ENCODE measurements at places on chromosomes 6 and 20. TPM values are rescaled to one million over a fixed set of nuclear protein-coding genes. Genes with fewer than 3 reads are reported as not detected.

Gene BTBD3
- 10.2 TPM for polyA plus RNA-seq

Gene LY86
- 1.1 TPM for polyA plus RNA-seq

Gene CAP2
- polyA plus RNA-seq = 42.0 TPM

Gene SRXN1
- 32.8 TPM for polyA plus RNA-seq

Gene PGK2
- polyA plus RNA-seq = not detected

Gene TRIM31
- not detected for polyA plus RNA-seq

Gene SLC17A1
- not detected for polyA plus RNA-seq

Gene LAMA5
- 103 TPM for polyA plus RNA-seq

Gene EDN3
- not detected for polyA plus RNA-seq

Gene CRISP2
- not detected for polyA plus RNA-seq

Gene CPXM1
- 1.2 TPM for polyA plus RNA-seq

Gene EDN1
- 7.8 TPM for polyA plus RNA-seq

DNA sequence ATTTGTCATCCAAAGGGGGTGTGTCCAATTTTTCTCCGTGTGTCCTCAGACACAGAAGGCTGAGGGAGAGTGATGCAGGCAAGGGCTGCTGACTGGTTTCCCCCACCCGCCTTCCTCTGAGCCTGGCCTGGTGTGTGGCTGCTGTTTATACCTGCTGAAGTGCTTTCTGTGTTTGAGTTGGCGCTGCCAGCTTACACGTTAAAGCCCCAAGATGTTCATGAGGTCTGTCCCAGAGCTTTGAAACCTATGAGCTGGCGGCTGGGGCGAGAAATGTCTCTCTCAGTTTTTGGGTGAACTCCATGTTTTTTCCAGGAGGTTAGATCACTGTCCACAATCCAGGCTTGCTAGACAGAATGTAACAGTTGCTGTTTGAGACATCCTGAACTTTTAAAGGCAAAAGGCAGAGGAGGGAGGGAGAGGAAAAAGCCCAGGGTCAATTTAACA is 69.0 kb upstream of the CCN2 start:
- peak; percentile 5 for DNase-seq

- DNase-seq = no peak
Observed at GRCh38 chr6:62980724-62981123, 230.5 kb upstream of the FKBP1C start.

DNA sequence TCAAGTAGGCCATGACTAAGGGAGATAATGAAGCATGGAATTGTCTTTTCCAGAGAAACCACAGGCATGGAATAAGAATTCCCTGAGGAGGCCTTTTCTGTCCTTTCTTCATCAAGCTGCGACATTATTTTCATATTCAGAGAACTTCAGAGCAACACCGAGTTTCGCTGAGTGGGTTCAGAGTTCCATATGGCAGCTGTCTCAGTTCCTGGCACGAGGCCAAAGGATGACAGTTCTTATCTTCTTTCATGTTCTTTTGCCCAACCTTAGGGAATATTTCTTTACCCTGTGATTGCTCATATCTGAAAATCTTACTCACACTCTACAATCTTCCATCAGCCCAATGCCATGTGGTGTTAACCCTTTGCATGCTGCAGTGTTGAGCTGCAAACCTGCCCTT is 135.3 kb upstream of the BMP2 start:
- peak; percentile 26 for DNase-seq

DNA sequence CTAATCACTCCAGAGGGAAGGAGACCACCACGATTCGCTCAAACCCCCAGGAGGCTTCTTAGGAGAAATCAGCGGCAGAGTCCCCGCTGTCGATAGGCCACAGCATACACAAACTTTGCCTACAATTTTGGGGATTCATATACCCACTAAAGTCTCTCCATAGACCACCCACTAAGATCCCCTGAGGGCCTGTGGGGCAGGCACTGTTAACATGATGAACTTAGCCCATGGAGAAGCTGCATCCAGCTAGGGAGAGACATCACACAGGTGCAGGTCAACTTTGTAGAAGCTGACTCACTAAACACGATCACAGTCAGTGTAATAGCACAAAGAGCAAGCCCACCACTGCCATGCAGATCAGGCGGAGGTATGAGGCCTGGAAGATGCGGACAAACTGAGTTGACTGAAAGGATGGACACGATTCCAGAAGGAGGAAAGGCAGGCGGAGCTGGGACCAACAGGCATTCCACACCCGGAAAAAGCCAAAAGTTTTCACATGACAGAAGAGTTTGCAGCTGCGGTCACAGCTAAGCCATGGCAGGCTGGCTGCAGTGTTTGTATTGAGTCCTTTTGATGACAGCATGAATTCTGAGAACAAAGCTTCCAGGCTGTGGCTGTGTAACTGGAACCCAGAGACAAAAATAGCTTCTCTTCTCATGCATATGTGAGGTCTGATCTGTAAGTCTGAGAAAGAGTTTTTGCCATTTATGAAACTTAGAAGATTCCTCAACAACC is 75.7 kb upstream of the QKI start:
- no peak for DNase-seq

- DNase-seq = no peak
Observed at GRCh38 chr6:139161169-139161568, 26.3 kb downstream of the HECA start.

DNA sequence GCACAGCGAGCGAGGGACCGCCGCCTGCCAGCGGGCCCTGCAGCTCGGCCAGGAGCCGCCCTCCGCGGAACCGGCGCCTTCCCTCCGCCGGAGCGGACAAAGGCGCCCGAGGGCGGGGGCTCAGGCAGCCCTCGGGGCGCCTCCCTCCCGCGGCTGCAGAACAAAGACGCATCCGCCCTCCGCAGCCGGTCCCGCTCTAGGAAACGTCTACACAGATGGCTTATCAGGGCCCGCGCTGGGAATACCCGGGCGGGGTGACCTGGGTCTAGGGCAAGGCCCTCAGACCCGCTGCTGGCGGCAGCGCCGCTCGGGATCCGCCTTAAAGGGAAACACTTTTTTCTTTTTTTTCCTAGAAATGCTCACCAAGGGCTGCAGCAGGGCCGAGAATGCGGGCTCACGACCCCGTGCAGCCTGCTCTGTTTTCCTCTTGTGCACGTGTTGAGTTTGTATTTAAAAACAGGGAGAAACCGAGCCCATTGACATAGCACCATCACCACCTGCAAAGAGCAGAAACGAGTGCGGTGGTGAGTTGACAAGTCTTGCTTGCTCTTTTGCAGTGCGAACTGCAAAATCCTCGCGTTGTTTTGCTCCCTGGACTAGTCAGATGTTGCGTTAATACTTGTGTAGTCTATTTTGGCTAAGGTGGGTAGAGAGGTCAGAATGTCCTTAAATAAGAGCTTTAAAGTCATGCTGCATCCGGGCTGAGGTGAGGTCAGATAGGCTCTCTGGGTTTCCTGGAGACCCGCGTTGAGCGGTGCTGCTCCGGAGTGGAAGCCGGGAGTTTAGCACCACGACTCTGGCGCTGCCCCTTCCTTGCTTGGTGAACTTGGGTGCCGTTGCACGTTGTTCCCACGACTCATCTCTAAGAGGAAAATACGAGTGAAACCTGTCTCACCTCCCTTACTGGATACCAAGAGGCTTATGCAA is 1.1 kb upstream of the RPS6KA2 start:
- DNase-seq = peak; percentile 87

DNA sequence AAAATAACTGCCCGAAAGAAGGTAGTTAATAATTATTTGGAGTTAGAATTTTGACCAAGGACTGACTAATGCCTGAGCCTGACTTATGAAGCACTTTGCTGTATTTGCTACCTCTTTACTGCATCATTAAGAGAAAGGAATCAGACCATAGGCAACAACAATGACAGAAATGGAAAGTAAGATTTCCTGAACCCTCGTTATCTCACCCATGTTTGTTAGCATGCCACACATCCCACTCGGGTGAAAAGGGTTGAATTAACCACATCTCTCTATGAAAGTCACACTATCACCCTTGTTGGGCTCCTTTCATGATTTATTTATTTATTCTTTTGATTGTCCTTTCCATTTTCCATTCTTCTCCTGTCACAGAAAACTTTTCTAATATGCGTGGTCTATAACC is 59.6 kb downstream of the OLIG3 start:
- no peak for DNase-seq

DNA sequence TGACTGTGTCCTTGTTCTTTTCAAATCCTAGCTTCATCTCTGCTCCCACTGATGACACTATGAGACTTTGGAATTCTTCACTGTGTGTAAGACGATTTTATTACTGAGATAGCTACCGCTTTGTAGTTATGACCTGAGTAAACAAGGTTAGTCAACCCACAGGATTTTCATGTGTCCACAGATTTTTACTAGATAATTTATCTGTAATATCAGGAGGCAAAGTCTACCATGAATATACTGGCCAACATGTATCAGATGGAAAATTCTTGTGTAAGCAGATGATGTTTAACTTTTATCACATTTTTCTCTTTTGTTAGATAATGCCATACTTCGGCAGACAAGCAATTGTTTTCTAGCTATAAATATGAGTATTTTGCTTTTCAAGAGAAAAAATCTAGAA is 119.8 kb downstream of the SGK1 start:
- DNase-seq = no peak

- no peak for DNase-seq
Observed at GRCh38 chr20:48698507-48699267, 129.1 kb downstream of the PREX1 start.

DNA sequence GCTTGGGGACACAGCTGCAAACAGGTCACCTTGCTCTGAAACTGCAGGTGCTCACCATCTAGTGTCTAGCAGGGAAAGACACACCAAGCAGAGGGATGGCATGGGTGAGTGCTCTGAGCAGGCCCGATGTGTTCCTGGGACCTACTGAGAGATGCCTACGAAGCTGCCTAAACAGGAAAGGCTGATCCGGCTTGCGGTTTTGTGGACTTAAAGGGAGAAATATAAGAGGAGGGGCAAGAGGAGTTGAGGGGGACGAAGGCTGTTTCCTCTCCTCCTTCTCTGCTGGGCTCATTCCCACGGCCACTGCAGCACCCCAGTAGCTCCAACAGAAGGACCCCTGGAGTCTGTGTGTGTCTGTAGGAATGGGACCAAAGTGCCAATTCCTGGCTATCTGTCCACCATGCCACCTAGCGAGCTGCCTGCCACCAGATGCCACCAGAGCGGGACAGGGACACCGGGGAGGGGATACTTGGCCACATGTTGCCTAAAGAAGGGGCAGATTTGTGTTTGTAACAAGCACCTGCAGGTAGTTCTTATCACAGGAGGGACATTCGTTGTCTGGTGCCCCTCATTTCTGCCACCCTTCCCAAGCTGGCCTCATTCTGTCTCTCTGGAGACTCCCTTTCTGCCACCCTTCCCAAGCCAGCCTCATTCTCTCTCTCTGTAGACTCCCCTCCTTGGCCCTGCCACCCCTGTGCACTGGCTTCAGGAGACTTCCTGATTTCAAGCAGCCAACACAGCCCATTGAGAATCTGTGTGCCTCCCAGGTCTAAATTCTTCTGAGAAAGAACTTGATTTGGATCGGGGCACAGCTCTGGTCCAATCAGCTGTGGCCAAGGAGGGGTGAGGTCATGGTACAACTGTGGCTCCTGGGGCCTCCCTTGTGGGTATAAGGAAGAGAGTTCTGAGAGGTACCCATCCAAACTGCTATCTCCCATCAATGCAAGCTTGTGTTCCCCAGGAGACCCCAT is 221.8 kb downstream of the ANKRD60 start:
- DNase-seq = no peak

- no peak for DNase-seq
Observed at GRCh38 chr6:106501960-106502371, 127.3 kb downstream of the RTN4IP1 start.

DNA sequence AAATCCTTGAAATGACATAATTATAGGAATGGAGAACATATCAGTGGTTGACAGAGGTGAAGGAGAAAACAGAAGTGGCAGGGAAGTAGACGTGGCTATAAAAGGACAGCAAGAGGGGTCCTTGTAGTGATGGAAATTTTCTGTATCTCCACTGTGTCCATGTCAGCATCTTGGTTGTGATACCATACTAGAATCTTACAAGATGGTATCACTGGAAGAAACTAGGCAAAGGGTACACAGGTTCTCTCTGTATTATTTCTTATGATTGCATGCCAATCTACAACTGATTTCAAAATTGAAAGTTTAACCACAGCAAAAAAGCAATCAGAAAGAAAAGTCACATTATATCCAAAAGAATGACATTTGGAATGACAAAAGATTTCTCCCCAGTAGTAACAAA is 16.4 kb upstream of the ZC3H12D start:
- DNase-seq = no peak

DNA sequence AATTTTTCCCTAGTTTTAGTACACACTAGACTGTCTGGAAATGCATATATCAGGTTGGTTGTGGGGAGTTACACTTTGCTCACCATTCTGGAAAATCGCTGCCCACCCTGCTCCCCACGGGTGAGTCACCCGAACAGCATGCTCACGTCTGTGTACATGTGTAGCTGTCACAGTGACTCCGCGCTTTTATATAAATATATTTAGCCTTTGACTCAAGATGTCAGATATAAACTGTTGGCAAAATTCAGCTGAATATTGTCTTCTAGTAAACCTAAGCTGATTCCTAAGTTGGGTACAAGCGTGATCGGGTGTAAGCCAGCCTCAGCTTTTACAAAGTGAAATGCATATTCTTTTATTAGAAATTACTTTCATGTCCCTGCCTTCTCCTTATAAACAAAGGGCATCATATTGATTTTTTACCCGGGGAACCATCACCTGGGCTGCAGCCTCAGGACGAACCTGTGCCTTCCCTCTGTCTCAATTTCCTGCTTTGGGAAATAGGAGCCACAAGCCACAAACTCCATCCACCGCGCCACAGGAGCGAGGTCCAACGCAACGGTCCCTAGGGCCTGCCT is 4.3 kb downstream of the SDCBP2 start:
- no peak for DNase-seq

- DNase-seq = no peak
Observed at GRCh38 chr6:169205176-169206160, 48.2 kb downstream of the THBS2 start.

GRCh38 chr20:11178946-11179654 is 505.3 kb upstream of the JAG1 start:
- no peak for DNase-seq

- no peak for DNase-seq
Observed at GRCh38 chr20:39311851-39312506, 349.8 kb downstream of the DHX35 start.

DNA sequence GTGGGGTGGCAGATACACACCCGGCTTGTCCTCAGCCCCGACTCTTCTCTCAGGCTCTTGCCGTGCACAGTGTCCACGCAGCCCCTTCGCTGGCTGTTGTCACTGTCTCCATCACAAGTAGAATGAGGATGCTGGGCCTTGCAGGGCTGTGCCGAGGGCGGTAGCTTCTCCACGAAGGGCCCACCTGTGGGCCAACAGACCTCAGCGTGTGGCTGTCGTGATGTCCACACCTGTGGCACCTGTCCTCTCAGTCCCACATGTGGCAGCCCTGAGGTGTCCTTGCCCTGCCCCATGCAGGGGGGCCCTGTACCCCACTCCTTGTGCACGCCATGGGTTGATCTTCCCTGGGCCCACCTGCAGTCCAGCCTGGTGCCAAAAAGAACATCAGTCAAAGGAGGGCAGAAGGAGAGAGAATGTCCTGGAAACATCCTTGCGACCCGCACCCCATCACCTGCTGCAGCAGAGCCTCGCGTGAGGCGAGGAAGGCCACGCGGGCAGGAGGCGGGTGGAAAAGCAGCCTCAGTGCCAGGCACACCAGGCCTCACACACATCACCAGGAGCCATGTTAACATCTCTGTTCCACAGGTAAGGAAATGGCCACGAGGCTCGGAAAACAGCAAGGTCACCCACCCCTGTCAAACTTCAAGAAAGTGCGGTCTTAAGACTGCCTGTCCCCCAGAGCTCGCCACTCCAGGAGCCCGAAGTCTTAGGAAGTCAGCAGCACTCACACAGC is 22.3 kb upstream of the AFDN start:
- no peak for DNase-seq

GRCh38 chr6:15810618-15811017 is 147.8 kb upstream of the DTNBP1 start:
- no peak for DNase-seq

- peak; percentile 12 for DNase-seq
Observed at GRCh38 chr20:63280929-63281545, 8.4 kb downstream of the ARFGAP1 start.

All from heart right ventricle (tissue), 16 donors.